CD4-positive, alpha-beta T cell treated with Interleukin-15 for 1 hour (primary cell): ENCODE measurements at places on chromosomes 11 and 22.

DNA sequence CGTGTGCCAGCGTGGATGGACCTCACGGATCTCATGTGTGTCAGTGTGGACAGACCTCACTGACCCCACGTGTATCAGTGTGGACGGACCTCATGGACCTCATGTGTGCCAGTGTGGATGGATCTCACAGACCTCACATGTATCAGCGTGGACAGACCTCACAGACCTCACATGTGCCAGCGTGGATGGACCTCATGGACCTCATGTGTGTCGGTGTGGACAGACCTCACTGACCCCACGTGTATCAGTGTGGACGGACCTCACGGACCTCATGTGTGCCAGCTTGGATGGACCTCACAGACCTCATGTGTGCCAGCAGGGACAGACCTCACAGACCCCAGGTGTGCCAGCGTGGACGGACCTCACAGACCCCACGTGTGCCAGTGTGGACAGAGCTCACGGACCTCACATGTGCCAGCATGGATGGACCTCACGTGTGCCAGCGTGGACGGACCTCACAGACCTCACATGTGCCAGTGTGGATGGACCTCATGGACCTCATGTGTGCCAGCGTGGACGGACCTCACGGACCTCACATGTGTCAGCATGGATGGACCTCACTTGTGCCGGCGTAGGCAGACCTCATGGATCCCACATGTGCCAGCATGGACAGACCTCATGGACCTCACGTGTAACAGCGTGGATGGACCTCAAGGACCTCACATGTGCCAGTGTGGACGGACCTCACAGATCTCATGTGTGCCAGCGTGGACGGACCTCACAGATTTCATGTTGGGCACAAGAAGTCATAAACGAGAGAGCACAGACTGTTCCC, 18.2 kb downstream of the TTLL8 start:
- DNase-seq: no peak

DNA sequence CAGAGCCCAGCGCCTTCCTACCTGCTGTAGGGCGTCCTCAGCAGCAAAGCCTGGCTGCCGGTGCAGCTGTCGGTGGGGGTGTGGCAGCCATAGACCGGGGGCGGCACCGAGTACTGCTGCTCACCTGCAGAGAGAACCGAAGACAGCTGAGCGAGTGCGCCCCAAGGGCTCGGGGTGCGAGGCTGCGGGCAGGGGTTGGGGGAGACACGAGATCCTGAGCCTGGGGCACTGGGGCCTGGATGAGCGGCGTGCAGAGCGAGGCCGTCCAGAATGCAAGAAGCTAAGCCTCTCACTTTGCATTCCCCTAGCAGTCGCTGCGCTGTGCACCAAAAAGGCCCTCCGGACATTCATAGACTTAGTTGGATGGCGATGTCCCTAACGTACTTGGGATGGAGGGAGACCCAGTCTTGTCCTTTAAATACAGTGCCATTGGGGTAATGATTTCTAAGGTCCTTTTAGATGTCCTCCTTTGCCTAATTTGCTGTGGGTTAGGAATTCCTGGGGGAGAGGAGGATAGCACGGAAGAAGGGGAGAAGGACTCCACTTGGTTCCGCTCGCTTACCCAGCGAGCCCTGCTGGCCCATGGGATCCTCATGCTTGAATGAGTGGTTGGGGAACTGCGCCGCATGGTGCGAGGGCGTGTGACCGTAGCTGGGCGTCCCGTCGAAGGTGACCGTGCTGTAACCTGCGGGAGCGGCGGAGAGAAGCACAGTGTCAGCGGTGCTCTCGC, 7.2 kb downstream of the WT1 start:
- no peak for DNase-seq

GRCh38 chr11:57429946-57430345, 3.0 kb upstream of the SLC43A3 start:
- DNase-seq: no peak

GRCh38 chr11:102933627-102934026, 21.9 kb downstream of the MMP13 start:
- DNase-seq: no peak

GRCh38 chr22:50076646-50077535, 8.3 kb downstream of the MLC1 start:
- DNase-seq: no peak
